Activated CD4-positive, CD25-positive, alpha-beta regulatory T cell treated with anti-CD3 and anti-CD28 coated beads, Interleukin-2, amount 50 U/mL, for 24 hours (primary cell): ENCODE measurements at places on chromosomes 11 and 22.

DNA sequence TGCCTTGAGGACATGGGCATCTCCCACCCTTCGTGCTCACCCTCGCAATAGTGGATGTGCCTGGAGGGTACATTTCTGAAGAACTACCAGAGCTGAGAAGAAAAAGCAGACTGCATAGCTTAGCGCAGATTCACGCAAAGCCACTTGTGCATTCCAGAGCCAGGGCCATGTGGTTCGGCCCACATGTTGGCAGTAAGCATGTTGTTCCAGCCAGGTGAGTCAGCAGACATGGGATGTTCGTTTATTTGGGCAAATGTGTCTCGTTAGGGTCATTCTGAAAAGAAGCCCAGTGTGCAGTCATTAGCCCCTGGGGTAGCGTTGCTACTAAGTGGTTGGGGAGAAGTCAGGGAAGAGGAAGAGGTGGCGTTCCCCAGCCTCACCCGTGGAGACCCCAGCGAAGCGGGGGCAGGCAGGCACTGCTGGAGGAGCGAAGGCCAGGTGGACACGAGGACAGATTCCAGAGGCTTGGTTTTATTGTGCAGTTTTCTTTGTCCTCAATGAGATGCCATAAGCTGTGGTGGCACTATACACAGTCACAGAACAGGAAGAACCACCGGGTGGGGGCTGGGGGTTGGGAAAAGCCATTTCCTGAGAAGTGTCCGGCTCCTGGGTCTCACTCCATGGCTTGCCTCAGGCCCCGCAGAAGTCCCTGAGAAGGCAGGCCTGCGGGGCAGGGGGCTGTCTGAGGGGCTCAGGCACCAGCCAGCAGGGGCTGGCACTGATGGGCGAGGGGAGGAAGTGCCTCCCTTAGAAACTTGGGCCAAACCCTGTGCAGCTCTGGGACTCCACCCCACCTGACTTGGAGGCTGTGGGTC, 5.0 kb downstream of the THY1 start:
- ATAC-seq: no peak

DNA sequence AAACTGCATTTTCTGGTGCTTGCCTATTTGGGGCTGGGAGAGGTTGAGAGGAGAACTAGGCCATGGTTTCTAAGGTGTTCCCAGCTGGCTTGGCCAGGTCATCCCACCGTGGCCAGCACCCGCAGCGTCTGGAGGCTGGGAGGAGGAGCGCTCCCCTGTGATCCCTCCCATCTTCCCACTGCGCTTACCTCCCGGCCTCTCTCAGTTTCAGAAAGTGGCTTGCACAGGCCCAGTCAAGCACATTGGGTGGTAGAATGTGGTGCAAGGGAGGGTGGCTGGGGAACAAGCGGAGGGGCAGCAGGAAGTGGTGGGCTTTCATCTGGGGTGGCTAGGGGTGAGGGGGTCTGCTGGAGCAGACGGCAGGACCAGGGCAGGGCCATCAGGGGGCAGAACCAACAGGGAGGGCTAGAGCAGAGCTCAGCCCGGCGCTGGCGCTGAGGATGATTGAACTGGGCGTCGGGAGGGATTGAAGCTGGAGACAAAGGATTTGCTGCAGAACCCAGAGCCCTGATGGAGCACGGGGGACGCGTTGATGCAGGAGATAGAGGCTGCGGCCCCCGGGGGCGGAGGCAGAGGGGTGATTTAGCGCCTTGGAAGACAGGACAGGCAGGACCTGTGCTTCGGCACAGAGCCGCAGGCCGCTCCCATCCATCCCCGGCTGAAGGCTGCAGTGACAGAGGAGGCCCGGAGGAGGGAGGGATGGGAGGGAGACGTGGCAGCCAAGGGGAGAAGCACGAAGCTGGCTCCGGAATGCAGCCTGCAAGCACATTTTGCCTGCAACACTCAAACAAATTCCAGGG, 76.0 kb downstream of the TRIM29 start:
- no peak for ATAC-seq

GRCh38 chr11:104547996-104548661, 350.1 kb downstream of the CASP12 start:
- peak; percentile 64 for ATAC-seq

DNA sequence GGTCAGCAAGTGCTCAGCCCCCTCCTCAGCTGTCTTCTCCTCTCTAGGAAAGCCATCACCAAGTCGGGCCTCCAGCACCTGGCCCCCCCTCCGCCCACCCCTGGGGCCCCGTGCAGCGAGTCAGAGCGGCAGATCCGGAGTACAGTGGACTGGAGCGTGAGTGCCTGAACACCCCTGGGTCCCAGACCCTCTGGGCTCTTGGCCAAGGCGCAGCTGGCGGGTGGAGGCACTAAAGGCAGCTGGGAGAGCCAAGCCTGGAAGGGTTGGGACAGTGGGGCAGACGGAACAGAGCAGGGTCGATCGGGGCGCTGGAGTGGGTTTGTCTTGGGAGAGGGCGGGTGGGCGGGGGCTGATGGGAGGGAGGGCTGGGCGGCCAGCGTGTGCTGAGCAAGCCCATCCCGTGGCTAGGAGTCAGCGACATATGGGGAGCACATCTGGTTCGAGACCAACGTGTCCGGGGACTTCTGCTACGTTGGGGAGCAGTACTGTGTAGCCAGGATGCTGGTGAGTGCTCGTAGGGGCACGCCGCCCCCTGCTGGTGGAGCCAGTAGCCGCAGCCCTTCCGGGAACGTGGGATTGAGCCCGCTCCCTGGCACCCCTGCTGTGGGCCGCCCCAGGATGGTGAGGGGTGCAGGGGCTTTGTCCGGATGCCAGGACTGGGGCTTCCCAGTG, 14.1 kb upstream of the MDK start:
- peak; percentile 78 for ATAC-seq
